Fibroblast of upper back skin (primary cell): ENCODE measurements at places on chromosomes 6 and 20.

GRCh38 chr20:22775671-22776139 is 191.3 kb upstream of the FOXA2 start:
- peak; percentile 59 for DNase-seq

GRCh38 chr6:90753820-90754643 is 167.2 kb upstream of the MAP3K7 start:
- DNase-seq = no peak

- peak; percentile 28 for DNase-seq
These were observed 36.8 kb downstream of the NCR2 start for GRCh38 chr6:41371992-41372831.

DNA sequence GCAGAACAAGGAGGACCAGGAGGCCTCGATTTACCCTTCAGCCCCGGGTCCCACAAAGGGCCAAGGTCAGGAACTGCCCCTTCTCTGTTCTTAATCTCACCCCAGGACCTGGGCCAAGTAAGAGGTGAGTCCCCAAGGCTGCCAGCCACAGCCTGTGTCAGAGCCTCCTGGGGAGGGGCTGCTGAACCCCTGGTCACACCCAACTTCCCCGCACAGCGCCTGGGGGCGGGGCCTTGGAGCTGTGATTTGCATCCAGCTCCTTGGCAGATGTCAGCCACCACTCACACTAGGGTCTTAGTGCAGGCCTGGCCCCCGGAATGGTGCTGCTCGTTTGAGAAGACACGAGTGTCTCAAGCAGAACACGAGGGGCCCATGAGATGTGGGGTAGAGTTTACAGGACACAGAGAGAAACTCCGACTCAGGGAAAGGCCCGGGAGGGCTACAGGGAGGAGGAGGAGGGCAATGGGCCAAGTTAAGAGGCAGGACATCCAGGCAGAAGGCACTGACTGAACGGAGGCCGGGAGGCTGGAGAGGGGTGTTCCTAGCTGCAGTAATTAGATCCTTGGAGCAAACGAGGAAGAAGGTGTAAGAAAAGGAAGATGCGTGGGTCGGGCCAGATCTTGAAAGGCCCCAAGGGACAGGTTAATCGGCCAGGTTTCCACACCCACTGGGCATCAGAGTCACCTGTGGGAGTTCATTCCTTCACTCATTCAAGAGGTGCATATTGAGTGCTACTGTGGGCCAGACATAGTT is 26.9 kb downstream of the ZBP1 start:
- DNase-seq = no peak

DNA sequence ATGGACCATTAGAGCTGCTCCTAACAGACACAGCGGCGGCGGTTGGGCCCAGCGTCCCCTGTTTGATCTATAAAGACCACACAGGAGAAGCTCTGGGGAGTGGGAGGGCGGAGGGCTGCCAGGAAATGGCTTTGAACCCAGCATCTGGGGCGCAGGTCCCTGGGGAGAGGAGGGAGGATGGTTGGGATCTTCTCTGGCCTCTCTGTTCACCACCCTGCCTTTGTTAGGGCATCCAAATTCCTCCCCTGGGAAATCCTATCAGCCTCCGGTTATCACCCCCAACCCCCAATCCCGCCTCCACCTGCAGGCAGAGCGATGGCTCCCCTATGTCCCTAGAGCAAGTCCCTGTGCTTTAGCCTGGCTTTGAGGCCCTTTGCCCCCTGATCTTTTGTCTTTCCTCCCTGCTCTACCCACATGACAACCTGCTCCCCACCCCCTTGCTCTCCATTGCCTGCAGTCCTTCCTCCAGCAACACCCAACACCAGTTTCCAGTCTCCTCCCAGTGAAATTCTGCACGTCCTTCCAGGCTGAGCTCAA is 7.1 kb downstream of the XKR7 start:
- DNase-seq = no peak

DNA sequence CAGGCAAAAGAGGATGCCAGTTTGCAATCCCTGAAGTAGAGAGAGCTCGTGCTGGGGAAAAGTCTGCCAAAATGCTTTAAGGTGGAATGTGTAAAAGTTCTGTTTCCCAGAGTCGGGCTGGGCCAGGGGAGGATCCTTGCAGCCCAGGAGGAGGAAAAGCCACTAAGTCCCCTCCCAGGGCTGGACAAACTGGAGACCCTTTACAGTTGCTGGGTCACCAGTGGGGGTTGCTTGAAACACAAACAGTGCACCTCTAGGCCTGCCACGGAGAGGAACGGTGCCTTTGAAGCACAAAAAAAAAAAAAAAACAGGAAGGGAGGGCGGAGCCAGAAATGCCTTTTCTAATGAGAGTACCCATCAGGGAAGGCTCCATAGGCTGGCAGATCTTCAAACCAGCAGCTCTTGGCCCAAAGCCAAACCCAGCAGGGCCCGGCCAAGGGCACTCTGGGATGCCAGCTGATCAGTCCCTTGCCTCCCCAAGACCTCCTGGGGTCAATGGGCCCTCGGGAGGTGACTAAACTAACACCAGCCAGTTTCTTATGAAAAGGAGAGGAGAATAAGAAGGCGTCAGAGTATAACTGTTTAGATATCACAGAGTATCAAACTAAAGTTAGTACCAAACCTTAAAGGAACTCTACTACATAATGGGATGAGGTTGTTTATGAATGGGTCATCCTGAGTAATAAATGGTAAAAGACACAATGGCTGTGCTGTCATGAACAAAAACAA is 23.7 kb downstream of the HLA-A start:
- DNase-seq = no peak

- DNase-seq = no peak
These were observed 18.0 kb downstream of the HRH3 start for GRCh38 chr20:62202083-62202395.

DNA sequence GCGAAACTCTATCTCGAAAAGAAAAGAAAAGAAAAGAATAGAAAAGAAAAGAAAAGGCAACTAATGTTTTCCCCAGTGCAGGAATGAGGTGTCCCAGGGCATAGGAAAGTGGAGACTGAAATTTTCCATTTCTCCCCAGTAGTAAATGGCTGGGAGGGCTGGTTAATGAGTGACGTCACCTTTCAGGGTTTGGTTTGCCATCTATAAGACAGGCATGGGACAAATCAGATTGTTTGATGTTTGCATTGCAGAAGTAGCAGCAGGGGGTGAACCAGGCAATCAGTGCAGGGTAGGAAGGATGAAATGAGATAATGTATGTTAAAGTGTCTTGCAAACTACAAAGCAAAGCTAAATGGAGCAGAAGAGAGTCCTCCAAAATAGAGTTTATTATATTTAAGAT is 533.4 kb downstream of the PKHD1 start:
- DNase-seq = no peak

- peak; percentile 19 for DNase-seq
These were observed 104.6 kb downstream of the HMGCLL1 start for GRCh38 chr6:55474382-55474781.

- DNase-seq = no peak
These were observed 454.2 kb downstream of the PTPRT start for GRCh38 chr20:42735539-42735938.

GRCh38 chr6:43865932-43866645 is 96.1 kb downstream of the VEGFA start:
- DNase-seq = peak; percentile 80

DNA sequence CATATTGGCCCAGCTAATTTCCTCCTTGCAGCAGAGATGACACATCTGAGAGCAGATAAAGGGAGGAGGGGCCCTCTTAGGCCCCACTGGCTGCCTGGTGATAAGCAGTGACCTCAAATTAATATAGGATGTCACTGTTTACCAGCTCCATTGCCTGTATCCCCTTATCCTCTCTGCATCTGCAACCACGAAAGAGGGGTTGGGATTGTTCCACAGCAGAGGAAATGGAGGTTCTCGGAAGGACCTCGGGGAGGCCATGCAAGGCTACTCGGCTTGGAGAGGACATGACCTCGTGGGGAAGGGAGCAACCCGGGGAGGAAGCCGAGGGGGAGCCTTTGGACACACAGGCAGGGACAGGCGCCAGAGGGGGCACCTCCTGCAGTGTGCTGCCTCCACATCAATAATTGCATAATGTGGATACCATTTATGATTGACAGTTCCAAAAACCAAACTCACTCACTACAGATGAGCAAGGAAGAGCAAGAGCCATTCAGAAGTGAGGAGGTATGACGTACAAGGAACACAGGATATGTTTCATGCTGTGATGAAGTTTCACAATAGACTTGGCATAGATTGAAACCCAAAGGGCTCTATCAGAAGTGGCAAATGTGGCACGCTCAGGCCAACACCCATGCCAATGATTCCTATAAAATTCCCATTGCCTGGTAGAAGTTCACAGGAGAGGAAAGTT is 177.2 kb upstream of the RNF24 start:
- DNase-seq = no peak

GRCh38 chr20:38260378-38261053 is at the start of gene KIAA1755:
KIAA1755 (minus strand) TSS chr20:38260735; CDS start chr20:38260500, 235 bp downstream.
- DNase-seq = no peak

DNA sequence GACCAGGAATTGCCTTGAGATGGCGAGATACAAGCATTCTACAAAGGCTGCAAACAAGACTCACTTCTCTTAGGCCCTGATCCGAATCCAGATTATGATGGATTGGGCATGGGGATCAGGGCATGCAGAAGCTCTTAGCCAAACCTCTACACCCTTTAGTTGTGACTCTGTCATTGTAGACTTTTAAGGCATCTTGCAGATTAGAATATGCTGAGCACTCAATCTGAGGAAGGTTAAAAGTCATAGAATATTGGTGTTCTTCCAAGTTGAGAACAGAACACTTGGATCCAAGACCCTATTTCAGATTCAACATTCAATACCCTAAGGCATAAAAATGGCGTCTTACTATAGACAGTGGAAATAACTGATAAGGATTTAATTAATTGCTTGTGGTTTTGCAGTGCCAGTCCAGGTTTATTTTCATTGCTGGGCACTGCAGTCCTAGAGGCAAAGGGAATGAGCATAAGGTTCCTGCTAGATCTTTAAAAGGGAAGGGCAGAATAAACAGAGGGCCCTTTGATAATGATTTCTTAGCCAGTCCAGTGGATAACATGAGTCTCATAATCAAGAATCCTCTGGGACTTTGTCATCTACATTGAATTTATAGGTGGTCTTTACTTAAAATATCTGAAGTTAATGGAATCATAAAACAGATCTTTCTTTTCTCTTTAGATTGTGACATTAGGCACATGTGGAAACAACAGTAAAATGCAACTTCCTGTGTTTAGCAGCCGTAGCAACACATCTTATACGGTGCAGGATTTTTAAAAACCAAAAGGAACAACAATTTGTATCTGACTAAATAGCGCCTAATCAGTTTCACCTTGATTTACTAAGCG is 17.6 kb downstream of the PHACTR2 start:
- no peak for DNase-seq

DNA sequence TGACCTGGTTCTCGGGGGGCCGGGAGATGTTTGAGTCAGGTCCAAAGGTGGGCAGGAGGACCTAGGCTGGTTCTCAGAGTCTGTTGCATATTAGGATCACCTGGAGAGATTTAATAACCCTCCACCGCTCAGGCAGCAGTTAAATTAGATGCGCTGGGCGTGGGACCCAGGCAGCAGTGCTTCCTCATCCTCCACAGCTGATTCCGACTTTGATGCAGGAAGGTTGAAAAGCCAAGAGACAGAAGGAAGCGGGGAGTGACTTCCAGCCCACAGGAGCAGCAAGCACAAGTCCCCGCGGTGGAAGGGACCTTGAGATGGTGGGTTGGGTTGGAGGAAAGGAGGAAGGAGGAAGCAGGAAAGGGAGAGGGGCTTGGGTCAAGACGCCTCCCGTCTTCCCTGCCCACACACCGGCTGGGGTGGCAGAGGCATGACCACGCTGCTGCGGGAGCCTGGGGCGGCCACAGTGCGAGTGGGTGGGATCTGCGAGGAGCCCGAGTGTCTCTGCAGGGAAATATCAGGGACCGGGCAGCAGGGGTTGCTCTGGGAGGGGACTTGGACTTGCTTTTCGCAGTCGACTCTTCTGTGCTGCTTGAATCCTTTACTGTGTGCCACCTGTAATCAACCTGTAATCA is 146.0 kb downstream of the PHACTR3 start:
- no peak for DNase-seq

- DNase-seq = no peak
These were observed at the start of gene COL19A1 for GRCh38 chr6:69866351-69866769. COL19A1 (plus strand) TSS chr6:69866556; CDS start chr6:69879568, 13,012 bp downstream.

- no peak for DNase-seq
These were observed 37.6 kb upstream of the ZBP1 start for GRCh38 chr20:57657535-57658446.

DNA sequence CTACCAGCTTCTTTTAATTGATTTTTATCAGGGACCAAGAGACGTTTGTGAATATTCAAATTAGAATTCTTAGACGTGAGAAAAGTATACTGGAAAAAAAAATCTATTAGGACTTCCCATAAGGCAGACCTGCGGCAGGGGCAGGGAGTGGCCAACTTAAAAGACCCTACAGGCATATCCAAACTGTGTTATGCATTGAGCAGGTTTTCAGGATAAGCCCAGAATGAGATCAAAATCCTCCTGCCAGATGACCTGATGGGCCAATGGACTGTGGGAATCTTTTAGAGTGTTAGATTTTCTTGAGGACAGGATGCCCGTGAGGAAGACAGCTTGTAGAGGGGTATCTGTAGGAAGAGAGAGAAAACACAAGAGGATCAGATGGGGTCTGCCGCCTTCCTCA is 391.5 kb downstream of the CD83 start:
- DNase-seq = no peak

DNA sequence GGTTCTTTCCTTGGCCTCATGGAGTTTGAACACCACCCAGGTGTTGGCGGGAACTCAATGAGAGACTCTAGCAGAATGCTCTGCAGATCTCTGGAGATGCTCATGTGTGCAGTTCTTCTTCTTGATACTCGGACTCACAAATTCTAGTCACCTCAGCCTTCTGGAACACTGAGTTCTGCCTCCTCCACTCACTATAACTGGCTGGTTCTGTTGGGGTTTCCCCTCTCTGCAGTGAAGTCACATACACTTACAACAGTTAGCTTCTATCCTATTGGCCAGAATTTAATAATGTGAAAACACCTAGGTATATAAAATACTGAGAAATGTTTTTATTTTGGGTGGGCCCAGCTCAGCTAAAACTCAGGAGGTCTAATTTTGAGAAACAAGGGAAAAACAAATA is 109.6 kb upstream of the HIVEP1 start:
- DNase-seq = no peak

GRCh38 chr20:58630063-58630462 is 21.0 kb upstream of the STX16 start:
- peak; percentile 60 for DNase-seq

GRCh38 chr6:35089935-35090505 is 51.1 kb downstream of the TCP11 start:
- DNase-seq = peak; percentile 96

- DNase-seq = no peak
These were observed 25.3 kb downstream of the RBCK1 start for GRCh38 chr20:433300-433975.

- no peak for DNase-seq
These were observed 35.6 kb downstream of the CTNNBL1 start for GRCh38 chr20:37729452-37729851.

DNA sequence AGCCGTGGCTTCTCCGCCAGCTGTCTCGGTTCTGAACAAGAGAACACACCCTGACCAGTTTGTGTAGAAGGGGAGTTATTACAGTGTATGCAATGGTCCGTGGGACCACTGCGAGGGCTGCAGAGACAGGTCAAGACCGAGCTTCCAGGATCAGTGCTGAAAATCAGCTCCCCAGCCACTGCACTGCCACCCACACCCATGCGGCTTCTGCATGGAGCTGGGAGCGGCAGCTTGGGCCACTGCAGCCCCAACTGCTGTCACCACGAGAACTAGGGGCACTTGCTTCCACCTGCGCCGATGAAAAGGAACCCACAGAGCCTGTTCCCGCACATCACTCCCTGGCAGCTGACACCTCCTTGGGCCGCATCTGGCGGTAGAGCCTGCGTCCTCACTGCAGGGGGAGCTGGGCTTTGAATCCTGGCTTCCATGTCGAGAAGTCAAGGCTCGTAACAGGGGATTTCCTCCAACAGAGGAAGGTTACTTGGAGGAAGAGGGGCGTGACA is 56.2 kb downstream of the TMEM242 start:
- no peak for DNase-seq

GRCh38 chr6:99114769-99115406 is 167.1 kb upstream of the FBXL4 start:
- DNase-seq = no peak
